Activated CD4-positive, alpha-beta T cell treated with anti-CD3 and anti-CD28 coated beads, Interleukin-2, amount 50 U/mL, for 1 hour (primary cell): ENCODE measurements at places on chromosomes 5 and 9.

GRCh38 chr9:5288591-5288990, 15.9 kb downstream of the RLN2 start:
- no peak for DNase-seq

DNA sequence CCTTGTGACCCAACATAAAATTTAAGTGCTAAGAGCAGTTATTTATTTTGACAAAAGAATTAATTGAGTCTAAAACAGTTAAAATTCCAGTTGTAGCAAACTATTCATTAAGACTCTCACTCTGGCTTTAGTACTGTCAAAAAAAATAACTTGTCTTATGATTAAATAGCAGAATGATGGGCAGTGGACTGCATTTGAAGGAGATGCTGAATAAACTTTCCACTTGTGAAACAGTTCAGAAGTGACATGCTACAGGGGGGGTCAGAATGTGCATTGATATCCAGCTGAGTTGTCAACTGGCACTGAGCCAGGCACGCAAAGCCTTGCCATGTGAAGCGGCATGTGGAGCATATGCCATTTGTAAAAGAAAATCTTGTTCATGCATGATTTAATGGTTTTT, 76.0 kb downstream of the FCHO2 start:
- no peak for DNase-seq

DNA sequence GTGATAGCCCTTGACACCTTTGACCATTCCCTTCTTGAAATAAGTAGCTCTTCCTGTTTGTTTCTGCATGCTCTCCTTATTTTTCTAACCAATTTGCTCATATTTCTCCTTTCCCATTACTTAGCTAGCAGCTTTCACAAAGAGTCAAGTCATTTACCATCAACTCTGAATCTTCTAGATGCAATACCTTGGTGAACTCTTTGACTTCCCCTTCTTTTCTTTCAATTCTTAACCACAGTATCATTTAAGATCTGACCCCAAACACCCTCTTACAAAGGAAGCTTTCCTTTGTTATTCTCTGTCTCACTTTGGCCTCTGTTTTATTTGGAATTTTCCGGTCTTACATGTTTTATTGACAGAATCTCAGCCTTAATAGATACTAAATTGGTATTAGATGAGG, 14.0 kb downstream of the NFX1 start:
- DNase-seq, result no peak

GRCh38 chr5:153147891-153148623, 342.4 kb upstream of the GRIA1 start:
- DNase-seq, result no peak

- no peak for DNase-seq
Measured at GRCh38 chr9:89223396-89223977, 44.9 kb upstream of the SHC3 start.

GRCh38 chr5:149598966-149599365, 17.7 kb downstream of the ARHGEF37 start:
- no peak for DNase-seq

DNA sequence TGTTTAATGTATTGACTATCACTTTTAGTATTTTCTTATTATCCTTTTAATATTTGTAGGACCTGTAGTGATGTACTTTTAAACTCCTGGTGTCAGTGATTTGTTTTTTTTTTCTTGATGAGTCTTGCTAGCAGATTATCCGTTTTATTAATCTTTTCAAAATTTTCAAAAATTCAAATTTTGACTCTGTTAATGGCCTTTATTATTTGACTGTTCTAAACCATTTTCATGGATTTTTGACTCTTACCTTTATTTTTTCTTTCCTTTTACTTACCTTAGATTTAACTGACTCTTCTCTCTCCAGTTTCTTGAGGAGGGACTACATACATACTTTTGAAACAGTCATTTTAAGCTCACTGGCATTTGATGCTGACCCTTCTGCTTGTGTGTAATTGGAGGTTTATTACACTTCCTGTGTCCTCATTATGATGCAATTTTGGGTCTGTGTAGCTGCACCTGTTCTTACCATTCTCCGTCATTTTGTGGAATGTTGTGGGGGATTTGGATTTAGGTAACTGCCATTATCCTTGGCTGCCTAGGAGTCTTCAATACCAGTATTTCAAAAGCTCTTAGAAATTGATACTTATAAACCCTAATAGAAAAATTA, 32.0 kb upstream of the EXOC3 start:
- DNase-seq, result no peak

- no peak for DNase-seq
Measured at GRCh38 chr9:83012922-83013838, 49.8 kb downstream of the RASEF start.

- DNase-seq, result no peak
Measured at GRCh38 chr9:114037249-114037648, 40.9 kb downstream of the AMBP start.

- DNase-seq, result no peak
Measured at GRCh38 chr5:103260951-103261350, 2.4 kb downstream of the MACIR start.

- no peak for DNase-seq
Measured at GRCh38 chr5:538271-538771, 14.1 kb upstream of the SLC9A3 start.

DNA sequence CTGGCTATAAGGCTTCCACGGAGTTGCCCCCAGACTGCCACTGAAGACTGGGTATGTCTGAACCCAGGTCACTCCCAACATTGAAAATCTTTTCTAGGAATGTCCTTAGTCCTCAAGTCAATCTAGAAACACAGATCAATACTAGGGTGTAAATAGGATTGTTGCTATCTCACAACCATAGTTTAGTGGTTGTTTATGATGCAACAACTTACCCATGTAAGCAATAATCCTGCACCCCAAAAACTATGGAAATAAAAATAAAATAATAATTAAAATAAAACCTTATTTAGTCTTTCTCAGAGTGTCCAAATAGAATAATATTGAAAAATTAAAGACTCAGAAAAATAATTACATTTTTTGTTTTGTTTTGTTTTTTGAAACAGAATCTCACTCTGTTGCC, 66.3 kb upstream of the FUBP3 start:
- DNase-seq, result no peak

GRCh38 chr9:37969130-37969529, 65.2 kb upstream of the SLC25A51 start:
- DNase-seq, result no peak

DNA sequence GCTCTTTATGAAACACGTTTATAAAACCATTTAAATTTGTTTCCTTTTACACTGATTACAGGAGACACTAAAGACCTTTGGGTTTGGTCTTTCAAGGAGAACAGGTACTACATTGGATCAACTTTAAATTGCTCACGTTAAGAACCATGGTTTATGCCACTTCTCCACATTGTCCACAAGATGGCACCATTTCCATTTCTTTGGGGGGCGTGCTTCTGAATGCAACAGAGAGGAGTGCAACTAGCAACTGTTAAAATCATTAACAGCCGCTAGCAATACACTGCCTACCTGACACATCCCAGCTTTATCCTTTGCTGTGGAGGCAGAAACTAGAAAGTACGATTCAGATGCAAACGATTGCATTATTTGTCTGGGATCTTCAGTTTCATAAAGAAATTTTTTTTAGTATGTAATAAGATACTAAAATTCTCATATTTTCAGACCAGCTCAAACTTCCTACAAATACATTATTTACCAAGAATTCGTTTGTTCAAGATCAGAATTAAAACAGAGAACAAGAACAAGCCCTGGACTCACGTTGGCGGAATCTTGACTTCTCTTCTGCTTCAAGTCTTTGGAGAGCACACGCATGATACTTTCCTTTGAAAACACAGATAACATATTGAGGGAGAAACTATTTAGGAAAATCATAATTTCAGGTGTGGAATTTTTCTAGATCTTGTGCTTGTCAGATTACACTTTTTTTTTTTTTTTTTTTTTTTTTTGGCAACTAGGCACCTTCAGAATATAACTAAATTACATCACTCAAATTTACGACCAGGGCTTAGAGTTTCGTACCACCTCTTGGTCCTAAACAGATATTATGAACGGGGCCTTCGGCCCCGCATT, 702 bp downstream of the CDC20B start:
- peak; percentile 45 for DNase-seq

GRCh38 chr9:124210697-124211096, 47.1 kb upstream of the NEK6 start:
- no peak for DNase-seq

- no peak for DNase-seq
Measured at GRCh38 chr5:10756549-10756948, 4.5 kb downstream of the DAP start.

- no peak for DNase-seq
Measured at GRCh38 chr5:14773588-14773987, 98.0 kb downstream of the ANKH start.

- no peak for DNase-seq
Measured at GRCh38 chr9:18588002-18588401, 114.0 kb downstream of the ADAMTSL1 start.

- DNase-seq, result no peak
Measured at GRCh38 chr9:2302606-2303005, 287.5 kb downstream of the SMARCA2 start.

GRCh38 chr9:136705564-136705963, 6.8 kb upstream of the DIPK1B start:
- DNase-seq, result no peak

DNA sequence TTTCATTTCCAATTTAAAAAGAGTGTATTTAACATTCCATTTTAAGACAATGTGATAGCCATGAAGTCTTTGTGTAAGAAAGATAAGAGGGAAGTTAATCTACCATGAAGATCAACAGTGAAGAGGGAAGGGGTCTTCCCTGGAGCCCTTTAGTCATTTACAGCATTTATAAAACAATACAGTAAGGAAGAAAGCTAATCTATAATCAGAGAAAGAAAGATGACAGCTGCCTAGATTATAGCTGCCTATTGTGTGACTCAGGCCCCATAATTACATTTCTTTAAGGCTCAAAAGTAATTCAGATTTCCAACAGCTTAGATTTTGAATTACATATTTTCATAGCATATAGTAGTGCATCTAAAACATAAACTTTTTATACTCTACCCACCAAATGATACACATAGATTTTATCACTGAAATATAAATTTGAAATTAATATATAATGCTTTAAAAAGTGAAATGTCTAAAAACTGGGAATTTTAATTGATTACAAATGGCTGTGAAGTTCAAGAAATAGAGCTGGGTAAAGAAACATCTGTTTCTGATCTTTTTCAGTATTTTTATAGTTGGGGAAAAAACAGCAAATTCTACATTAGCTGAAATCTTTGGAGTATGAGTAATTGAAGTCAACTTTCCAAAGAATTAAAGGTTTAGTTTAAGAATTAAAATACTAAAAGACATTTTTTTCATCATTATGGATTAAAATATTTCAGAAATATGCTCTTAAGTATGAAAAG, 89.6 kb downstream of the RIC1 start:
- no peak for DNase-seq

DNA sequence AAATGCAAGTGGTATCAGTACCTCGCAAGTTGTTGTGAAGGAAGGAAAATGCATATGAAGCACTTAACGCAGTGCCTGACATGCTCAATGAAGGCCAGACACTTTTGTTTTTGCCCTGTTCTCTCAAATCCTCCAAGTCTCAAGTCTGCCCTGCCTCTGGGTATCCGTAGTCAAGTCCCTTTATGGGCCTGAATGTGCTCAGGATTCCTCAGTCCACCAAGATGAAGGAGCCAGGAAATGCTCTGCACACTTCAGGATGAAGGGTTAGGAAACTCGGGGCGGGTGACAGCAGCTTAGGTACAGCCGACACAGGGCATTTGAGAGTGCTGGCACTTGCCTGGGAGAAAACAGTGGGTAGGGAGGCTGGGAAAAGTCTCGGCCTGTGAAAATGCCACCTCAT, 1.4 kb downstream of the ECSCR start:
- no peak for DNase-seq

GRCh38 chr5:27854243-27854852, 816.0 kb upstream of the CDH9 start:
- no peak for DNase-seq

GRCh38 chr5:138850865-138851435, 24.2 kb downstream of the LRRTM2 start:
- DNase-seq, result no peak

- no peak for DNase-seq
Measured at GRCh38 chr9:127067603-127068220, 54.7 kb downstream of the ANGPTL2 start.

- no peak for DNase-seq
Measured at GRCh38 chr5:169832845-169833244, 147.4 kb downstream of the INSYN2B start.

- no peak for DNase-seq
Measured at GRCh38 chr9:130768891-130769403, 66.1 kb upstream of the ABL1 start.

GRCh38 chr9:3865141-3865772, 339.5 kb upstream of the RFX3 start:
- no peak for DNase-seq

GRCh38 chr9:111078391-111079038, 40.2 kb upstream of the LPAR1 start:
- DNase-seq, result no peak

DNA sequence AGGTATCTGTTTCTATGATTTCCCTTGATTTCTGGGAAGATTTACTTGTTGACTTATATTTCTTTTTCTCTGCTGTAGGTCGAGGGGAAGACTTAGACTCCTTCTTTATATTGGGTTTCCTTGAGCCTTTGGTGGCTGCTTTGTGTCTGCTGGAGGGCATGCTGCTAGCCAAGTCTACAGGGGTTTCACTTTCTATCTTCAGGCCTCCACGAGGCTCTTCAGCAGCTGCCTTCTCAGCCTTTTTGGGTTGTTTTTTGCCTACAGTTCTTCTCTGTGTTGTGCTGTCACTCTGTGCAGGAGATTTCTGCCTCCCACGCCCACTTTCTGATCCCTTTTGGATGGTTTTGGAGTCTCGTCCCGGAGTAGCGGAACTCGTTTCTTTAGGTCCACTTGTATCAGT, 23.2 kb downstream of the LEAP2 start:
- no peak for DNase-seq

DNA sequence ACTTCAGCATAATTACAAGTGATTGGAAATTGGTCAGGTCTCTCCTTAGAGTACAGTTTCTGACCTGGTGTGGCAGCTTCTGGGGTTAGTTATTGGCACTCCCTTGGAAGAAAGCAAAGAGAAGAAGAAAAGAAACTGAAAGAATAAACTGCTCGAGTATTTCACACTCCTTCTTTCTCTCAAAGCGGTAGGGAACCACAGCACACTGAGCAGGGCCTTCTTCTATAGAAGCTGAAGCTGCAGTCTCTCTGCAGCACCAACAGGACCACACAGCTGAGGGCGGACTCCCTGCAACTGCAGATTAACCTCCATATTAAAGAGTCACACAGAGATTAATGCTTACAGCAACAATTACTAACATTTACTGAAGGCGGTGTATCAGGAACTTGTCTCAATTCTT, 152.0 kb downstream of the TRPM6 start:
- no peak for DNase-seq
